SK-MEL-5 (cell line): ENCODE measurements at places on chromosomes 12 and 14. TPM values are rescaled to one million over a fixed set of nuclear protein-coding genes. Genes with fewer than 3 reads are reported as not detected.

- no peak for DNase-seq
Measured at GRCh38 chr12:124766727-124767065, 97.0 kb downstream of the SCARB1 start.

The KRT75 gene
- total RNA-seq, result not detected in 2 replicates

The KRT80 gene
- total RNA-seq, result 0.11 TPM in 2 replicates

GRCh38 chr14:89702876-89703200 is 251.7 kb downstream of the EFCAB11 start:
- no peak for DNase-seq

GRCh38 chr14:49881350-49882001 is 11.4 kb upstream of the ARF6 start:
- DNase-seq, result no peak

The JAG2 gene
- 1.3 TPM in 2 replicates for total RNA-seq

The FAM90A1 gene
- total RNA-seq, result not detected in 2 replicates
